ENCODE measurements at places on chromosomes 2 and 18.

DNA sequence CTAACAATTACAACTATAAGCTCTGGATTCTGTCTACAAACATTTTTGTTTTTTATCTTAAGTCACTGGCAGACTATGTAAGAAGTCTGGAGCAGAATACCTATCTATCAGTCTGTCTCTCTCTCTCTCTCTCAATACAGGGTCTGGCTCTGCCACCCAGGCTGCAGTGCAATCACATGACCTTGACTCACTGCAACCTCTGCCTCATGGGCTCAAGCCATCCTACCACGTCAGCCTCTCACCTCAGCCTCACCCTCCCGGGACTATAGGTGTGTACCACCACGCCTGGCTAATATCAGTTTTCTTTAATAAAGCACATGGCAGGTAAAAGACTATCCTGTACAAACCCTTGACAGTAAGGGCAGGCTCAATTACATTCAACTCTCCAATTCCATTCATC lies 96.9 kb downstream of the OSBPL1A start:
- DNase-seq: no peak

DNA sequence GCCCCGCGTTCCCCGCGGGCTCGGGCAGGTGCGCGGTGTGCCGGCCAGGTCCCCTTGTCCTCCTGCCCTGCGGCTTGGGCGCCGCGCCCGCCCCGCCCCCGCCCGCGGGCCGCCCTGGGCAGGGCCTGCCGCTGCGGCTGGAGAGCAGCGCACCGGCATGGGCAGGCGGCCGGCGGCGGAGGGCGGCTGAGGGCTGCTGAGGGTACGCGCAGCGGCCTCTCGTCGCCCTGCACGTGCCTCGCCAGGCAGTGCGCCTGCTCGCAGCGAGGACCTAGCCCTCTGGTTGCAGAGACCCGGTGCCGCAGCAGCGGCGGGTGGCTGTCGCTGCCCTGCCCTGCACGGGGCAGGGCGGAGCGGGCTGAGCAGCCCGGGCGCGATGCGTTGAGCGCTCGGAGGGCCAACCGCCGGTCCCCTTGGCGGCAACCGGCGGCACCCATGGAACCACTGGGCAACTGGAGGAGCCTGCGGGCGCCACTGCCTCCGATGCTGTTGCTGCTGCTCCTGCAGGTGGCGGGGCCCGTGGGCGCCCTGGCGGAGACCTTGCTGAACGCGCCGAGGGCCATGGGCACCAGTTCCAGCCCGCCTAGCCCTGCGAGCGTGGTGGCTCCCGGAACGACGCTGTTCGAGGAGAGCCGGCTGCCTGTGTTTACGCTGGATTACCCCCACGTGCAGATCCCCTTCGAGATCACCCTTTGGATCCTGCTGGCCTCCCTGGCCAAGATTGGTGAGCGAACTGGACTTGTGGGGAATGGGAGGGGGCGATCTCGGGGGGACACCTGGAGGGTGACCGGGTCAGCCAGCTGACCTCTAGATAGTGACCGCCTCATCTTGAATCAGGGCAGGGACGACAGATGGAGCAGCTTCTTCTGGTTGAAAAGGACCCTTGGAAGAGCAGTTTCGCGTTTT lies at the start of gene SLC9A2:
TSS of gene SLC9A2 (plus strand) at position 140 of the 906 bp plus-strand sequence. CDS start at position 436, 296 bp downstream.
- DNase-seq: peak; percentile 8

DNA sequence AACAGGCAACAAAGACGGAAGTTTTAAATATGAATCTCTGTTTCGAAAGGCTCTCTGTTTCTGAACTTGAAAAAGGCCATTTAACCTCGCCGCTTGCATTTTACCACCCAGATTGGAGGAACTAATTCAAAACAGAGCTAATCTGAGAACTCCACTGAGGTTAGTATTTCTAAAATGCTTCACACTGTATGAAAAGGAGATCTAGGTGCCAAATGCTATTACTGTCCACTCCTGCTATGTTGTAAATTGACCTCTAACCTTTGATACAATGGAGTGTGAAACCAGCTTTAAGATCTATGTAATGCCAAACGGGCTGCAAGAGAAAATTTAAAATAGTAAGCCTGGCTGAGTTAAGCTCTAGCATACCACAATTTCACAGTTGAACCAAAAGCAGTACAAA lies 364.5 kb downstream of the IRS1 start:
- no peak for DNase-seq

- DNase-seq: no peak
Observed at GRCh38 chr18:27983780-27984179, 193.2 kb downstream of the CDH2 start.

DNA sequence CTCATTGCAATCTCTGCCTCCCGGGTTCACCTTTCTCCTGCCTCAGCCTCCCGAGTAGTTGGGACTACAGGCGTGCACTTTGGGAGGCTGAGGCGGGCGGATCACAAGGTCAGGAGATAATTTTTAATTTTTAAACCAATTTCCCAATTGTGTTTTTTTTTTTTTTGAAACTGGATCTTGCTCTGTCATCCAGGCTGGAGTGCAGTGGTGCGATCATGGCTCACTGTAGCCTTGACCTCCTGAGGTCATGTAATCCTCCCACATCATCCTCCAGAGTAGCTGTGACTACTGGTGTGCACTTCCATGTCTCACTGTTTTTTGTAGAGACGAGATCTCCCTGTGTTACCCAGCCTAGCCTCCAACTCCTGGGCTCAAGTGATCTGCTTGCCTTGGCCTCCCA lies 49.3 kb downstream of the GLS start:
- no peak for DNase-seq

- no peak for DNase-seq
Observed at GRCh38 chr18:31576670-31577069, 15.0 kb upstream of the TTR start.

DNA sequence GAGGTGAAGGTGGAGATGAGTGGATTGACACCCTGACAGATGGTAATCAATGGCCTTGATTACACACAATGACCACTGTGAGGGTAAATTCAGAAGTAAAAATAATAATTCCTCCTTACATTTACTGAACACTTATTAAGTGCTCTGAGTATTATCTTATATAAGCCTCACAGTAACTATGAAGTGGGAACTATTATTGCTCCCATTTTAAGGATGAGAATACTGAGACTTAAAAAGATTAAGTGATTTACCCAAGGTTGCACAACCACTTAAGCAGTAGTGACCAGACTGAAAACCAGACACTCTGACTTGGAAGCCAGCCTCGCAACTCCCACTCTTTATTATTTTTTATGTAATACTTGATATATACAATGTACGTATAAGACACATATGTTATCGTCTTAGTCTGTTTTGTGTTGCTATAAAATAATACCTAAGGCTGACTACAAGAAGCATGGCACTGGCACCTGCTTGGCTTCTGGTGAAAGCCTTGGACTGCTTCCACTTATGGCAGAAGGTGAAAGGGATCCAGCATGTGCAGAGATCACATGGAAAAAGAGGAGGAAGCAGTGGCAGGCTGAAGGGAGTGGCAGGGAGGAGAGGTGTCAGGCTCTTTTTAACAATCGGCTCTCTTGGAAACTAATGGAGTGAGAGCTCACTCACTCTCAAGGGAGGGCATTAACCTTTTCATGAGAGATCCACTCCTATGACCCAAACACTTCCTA lies 41.5 kb upstream of the C1D start:
- no peak for DNase-seq

DNA sequence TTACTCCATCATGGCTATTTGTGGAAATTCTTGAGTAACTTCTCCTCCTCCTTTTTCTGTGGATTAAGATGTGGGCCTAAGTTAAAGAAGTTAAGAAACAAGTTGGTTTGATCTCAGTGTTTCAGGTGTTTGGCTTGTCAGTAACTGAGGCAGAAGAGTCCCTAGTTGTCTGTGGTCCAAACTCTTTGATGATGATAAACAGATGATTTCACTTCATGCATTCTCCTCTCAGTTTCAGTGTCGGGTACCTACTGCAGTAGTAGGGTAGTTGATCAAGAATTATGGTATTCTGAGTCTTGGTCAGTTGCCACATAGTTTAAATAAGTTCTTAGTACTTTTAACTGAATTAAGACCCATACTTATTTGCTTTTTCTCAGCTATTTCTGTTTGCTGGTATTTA lies 85.6 kb downstream of the NCOA1 start:
- no peak for DNase-seq

GRCh38 chr2:96088340-96089335 lies 27.7 kb downstream of the ADRA2B start:
- DNase-seq: no peak

- DNase-seq: no peak
Observed at GRCh38 chr2:64331849-64332699, 121.9 kb upstream of the LGALSL start.

DNA sequence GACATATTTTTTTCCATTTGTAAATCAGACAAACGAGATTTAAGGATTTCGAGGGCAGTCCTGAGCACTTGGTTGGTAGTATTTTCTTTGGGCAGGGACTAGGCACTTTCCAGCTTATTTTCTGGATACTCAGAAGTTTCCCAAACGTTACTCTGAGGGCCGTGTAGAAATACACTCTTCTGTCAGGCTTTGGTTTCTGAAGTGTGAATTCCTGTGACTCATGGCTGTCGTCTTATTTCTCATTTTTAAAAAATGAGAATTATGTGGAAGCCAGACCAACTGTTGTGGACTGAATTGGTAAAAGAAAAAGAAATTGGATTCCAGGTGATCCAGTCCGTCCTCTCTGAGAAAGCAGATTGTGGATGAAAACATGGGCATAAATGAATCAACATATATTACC lies 658.6 kb upstream of the FANCL start:
- no peak for DNase-seq

DNA sequence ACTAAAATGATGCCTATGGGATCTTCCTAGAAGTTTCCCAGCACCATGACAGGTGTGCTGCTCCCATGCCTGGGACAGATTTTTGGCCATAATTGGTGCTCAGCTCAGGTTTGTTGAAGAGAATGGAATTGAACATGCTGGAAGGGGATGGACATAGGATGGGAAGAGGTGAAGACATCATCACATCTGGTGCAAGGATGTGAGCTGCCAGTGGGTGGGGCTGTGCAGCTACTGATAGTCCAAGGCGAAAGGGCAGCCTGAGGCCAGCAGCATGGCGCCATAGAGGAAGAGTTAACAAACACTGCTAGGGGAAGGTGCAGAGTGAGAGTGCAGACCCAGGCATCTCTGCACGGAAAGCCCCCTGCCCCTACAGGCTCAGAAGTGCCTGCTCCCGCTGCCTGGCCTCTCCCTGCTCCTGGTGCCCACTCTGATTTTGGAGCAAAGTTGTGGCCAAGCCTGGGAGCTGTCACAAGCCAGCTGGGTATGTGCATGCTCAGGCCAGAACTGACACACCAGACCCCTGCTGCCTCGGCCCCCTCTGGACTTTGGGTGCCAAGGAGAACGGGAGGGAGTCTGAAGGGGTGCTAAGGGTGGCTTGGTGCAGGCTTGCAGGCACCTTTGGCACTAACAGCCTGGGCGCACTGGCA lies 178.6 kb downstream of the ZBTB7C start:
- no peak for DNase-seq

DNA sequence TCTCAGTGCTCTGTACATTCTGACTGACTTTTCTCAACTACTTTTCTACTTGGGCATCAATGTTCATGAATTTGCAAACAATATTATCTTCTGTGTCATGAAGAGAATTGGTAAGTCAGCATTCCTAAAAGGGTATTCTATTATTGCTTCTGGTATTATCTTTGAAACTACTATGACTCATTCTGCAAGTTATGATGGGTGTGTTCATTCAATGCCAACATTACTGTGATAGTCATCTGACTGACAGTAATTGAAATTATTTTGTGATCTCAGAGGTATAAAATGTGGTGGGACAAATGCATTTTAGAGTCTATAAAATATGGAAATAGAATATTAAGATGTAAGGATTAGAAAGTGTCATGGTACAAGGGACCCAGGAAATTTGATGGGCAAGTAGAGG lies 736.0 kb upstream of the CELF4 start:
- DNase-seq: no peak

GRCh38 chr2:218963601-218964000 lies 4.1 kb downstream of the CDK5R2 start:
- no peak for DNase-seq

DNA sequence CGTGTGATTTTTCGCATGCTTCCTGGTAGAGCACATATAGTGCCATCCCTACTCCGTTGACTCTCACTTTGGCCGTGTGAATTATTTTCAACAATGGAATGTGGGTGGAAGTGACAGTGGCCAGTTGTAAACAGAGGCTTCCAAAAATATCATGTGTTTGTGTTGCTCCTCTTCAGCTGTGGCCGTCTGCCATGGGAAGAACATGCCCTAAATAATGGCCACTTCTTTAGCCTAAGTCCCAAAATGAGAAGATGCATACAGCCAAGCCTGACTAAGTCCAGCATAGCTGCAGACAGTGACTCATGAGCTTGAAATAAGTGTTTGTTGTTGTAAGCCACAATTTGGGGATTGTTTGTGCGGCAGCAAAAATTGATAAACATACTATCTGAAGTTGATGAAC lies 8.9 kb upstream of the GALNT1 start:
- no peak for DNase-seq
